ENCODE measurements at places on chromosomes 4 and X.

DNA sequence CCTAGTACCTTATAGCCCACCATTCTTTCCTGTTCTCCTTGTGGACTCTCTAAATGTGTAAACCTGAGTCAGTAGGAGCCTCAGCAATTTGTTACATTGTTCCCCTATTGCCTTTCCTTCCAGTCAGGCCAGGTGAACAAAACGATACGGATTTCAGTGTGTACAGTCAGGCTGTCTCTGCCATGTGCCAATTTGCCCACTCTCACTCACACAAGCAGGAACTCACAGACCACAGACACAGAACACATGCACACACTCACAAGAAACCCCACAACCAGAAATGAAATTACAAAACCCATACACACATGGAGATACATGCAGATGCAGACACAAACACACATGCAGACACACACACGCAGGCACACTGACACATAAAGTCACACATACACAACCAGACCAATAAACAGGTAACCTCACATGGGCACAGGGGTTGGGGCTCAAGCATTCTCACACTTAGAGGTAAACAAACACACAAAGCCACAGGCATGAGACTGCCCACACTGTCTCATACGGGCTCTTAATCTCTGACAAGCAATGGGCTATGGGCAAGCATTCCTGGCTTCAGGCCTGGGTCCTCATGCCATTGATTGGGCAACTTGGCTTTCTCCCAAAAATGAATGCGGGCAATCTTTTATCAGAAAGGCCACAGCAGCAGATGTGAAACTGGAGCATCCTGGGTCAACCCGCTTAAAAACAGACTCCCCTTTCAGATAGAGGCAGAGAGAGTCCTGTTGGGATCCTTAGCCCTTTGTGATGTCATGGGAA lies 68.7 kb downstream of the NBDY start:
- DNase-seq, result no peak

DNA sequence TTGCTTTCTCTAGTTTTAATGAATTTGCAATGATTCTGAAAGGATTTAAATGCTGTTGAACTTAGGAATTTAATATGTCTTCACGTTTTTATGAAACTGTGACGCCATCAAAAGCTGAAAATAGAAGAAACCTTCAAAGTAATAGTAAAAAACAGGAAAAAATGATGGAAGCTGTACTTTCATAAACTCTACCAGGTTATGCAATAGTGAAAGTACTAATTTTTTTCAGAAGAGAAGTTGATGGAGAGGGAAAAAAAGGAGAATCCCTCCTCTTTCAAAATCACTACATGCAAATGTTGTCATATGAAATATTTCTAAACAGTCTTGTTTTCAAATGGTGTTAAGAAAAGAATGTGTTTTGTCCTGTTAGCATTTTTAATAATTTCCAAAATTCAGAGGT lies 73.6 kb downstream of the ZNF330 start:
- no peak for DNase-seq

DNA sequence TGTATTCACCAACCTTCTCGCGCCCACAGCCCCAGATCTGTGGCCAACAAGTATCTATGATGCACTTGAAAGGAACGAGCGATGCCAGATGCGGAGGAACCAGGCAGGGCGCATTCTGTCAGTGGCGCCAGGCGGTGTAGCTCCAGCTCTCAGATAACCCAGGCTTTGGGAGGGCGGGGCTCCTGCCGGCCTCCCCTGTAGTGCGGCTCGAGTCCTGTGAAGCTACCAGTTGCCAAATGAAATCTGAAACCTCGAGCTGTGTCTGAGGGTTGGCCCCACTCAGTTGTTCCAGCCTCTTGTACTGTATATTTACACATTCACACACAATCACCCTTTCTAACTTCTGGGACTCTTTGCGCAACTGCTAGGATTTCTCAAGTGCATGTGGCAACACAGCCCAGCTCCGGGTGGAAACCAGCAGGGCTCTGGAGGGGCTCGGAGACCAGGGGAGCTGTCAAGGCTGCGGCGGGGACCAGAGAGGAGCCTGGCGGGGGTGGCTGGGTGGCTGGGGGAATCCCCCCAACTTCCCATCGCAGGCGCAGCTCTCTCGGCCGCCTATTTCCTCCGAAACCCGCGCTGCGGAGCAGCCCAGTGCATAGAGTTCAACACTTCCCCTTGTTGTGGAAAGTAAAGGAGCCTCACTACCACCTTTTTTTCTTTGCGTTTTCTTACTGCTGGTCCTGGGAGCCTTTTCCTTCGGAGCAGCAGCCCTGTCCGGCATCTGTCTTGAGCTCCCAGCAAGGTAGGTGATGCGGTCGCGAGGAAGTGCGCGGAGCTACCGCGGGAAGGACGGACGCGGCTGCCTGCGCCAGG lies at the start of gene ARHGAP24:
Gene ARHGAP24 (plus strand): TSS at position 333 of the 813 bp plus-strand sequence.
- DNase-seq, result no peak

DNA sequence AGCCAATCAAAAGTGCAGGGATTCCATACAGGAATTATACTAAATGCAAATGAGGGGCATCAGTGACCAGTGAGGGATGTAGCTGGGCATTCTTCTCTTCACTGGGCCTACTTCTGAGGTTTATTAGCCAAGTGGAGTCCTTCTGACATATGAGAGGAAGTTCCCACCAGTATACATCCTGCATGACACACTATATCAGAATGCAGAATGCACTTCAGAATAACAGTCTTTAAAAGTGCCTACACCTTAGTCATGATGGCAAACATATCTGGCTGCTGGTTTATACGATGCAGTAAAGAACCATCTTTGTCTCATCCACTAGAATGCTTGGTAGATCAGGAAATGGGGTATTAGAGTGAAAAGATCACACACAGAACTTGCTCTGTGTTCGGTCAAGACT lies 180.3 kb upstream of the PPARGC1A start:
- no peak for DNase-seq

DNA sequence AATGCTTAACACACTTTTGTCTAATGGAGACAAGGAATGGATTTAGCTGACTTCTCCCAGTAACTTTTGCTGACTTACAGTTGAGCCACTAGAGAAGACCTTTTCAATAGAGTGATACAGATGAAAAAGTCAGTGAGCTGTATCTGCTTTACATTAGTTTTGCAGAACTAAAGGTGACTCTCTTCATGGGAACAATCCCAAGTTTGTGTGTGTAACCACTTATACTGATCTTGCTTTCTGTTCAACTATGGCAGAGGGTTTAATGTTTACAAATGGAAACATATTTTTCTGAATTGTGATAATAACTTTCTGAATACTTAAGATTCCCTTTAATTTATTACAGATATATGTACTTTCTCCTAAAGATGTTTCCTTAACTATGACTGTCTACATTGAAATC lies 182.6 kb upstream of the PUDP start:
- DNase-seq, result no peak

DNA sequence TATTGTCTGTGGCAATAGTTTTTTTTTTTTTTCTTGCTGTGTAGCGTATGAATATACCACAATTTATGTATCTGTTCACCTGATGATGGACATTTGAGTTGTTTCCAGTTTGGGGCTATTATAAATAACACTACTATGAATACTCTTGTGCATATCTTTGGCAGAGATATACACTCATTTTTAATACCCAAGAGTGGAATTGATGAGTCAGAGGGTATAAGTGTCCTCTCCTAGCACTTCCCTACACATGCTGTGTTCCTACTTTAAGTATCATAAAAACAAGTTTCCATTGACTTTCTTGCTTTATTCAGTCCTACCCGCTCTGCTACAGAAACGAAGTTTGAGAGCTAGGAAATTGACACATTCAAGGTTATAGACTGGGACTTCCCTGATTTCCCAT lies 39.8 kb downstream of the XIAP start:
- DNase-seq, result no peak

DNA sequence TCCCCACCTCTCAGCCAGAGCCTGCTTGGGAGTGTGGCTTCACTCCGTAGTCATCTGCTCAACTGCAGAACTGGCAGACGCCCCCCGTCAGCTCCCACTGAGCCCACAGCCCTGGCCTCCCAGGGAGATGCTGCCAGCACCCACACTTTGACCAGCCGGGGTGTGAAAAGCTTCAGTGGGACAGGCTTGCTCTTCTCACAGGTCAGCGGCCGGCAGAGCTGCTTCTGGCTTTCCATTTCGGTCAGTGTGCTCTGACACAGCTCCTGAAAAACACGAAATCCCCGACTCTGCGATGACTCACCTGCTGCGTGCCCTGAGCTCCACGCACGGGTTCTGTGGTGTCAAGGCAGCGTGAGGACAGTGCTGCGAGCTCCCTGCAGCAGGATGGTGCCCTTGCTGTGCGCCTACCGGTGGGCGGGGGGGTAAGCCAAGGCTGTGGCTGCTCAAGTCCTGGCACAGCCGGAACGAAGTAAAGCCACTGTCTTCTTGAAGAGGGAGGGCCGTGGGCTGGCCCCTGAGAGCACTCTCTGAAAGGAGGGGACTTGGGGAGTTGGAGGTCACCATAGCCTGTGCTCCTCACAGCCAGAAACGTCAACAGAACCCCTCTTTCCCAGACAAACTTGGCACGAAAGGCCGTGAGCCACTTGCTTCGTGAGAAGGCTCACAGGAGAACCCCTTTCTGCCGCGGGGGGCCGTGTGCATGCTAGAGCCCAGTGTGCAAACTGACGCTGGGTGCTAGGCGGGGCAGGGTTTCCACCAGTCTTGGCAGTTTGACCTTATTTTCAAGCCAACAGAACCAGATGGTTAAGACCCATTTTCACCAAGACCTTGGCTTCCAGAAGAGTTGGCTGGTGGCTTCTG lies 23.6 kb downstream of the NOP14 start:
- no peak for DNase-seq

DNA sequence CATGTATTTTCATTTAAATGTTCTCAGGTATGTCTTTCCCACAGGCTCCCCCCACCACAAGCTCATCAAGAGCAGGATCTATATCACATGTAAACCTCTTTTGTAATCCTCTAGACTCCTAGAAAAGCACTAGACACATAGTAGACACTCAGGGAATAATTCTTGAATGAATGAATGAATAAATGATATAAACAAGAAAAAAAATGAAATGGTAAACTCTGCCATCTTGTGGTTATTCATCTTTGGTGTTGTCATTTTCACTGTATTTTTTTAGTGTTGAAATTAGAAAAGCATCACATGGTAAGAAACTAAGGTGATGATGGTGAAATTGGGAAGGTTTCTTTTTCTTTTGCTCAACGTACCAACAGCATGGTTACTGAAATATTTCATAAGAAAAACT lies 34.2 kb upstream of the C1GALT1C1 start:
- no peak for DNase-seq

GRCh38 chrX:30830326-30830943 lies 58.6 kb downstream of the TAB3 start:
- DNase-seq, result no peak

DNA sequence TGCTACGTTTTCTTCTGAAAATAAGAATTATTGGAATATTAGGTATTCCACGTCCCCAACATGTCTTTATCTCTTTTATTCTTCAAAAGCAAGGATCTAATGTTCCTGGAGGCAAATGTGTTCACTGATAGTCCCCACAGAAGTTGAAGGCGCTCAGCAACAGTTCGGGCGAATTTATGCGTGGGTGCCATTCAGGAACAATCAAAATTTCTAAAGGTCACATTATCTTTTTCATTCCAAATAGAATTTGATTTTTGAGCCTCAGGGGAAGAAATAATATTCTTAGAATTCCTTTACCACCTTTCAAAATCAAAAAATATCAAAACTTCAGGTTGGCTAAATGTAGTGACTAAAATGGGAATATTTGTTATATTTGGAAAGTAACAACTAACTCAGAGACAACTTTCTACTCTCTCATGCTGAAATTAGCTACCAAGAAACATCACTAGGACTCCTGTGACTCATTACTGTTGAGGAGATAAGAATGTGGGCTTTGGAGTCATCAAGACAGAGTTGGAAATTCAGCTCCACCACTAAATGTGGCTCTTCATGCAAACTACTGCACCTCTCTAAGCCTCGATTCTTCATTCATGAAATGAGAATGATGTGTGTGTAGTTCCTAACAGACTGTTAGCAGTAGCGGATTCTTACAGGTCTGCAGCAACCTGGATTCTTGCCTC lies 72.3 kb upstream of the KIT start:
- no peak for DNase-seq

DNA sequence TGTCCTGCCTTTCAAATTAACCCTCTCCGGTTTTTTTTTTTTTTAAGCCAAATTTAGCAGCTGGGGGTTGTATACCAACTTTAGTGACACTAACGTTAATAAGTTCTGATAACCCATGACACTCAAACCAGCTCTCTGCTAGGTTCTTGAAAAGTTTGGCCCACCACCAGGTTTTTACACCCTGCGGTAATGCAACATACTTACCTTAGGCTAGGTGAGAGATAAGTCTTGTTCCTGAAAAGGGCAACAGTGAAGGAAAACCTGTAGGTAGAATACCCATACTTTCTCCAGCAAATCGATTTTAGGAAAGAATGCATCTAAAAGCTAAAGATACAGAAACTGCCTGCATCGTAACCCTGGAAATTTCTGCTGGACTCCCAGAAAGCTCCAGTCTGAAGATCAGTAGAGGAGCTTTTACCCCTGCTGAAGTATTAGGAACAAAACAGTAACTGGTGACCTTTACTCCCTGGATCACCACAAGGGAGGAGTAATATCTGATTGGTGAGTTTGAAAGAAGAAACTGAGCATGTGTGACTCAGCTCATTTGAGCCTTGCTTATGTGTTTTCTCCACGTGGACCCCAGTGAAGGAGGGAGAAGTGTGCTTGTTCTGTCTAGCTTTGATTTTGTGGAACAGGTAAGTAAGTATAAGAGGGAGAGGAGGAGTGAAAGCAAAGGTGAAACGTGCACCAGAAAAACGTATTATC lies 34.4 kb upstream of the COX18 start:
- no peak for DNase-seq

GRCh38 chr4:189049682-189050081 lies 891.0 kb upstream of the FRG1 start:
- no peak for DNase-seq

DNA sequence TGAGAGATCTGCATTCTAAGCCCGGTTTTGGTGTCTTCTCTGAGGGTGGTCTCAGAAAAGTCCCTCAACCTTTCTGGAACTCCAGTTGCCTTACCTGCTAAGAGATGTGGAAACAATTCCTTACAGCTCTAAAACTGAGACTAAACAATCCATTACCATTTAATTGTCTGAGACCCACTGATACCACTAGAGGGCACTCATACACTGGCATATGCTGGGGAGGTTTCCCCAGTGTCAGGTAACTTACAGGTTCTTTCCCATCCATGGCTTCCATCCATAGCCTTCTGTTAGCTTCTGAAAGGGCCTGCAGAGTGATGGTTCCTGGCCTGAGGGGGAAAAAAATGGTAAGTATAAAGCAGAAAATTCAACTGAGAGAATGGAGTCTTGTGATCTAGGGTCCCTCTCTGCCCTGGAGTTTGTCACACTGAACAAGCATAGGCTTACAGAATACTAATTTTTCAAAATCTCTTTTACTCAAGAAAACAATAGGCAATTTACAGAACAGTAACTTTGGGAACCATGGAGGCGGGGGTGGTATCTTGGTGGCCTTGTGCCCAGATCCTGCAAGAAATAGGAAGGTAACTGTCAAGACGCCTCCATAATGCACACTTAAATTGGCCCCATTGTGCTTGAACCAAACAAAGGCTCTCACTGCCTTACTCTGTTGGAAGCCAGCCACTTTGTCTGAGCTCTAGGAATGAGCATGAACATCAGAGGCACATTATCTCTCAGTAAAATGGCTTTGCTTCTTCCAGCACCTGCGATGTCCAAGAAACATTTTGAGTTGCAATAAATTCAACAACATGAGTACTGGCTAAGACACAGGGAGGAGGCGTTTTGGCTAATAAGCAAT lies 236.1 kb downstream of the OPHN1 start:
- no peak for DNase-seq

- no peak for DNase-seq
Observed at GRCh38 chr4:153955327-153955726, 166.4 kb upstream of the SFRP2 start.

GRCh38 chr4:6641164-6641970 lies 882 bp downstream of the MRFAP1 start:
- DNase-seq, result no peak
